ENCODE measurements at places on chromosomes 2 and 18. TPM values are rescaled to one million over a fixed set of nuclear protein-coding genes. Genes with fewer than 3 reads are reported as not detected.
A peak's percentile ranks its signal among the peaks of the same experiment; 100 is the strongest.

- no peak overlapping the region for H3K4me3 ChIP-seq
- H3K27ac ChIP-seq: no peak overlapping the region
- H3K27me3 ChIP-seq: no peaks in the 10 kb centered on the region
- H3K36me3 ChIP-seq: no peaks in the 10 kb centered on the region
Measured at GRCh38 chr2:36173760-36174404, 181.7 kb upstream of the CRIM1 start.

GRCh38 chr2:62335612-62336011 is 139.7 kb downstream of the B3GNT2 start:
- no peaks in the 10 kb centered on the region for H3K36me3 ChIP-seq
- H3K4me3 ChIP-seq: no peak overlapping the region
- H3K27ac ChIP-seq: no peak overlapping the region
- no peaks in the 10 kb centered on the region for H3K4me1 ChIP-seq

Gene SPDYA
- 0.66 TPM for total RNA-seq

DNA sequence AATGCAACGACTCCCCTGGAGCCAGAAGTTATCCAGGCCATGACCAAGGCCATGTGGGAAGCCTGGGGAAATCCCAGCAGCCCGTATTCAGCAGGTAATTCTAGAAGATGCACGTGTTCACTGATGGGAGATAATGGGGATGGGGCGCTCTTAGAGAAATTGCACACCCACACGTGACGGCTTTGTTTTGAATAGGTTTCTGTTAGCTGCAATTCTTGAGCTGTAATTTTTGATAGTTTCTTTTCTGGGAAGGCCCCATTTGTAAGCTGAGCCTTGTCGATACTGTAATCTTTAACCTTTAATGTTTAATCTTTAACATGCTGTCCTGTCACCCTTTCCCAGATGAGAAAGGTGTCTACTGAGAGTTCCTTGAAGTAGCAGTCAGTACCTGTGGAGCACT is 3.6 kb downstream of the SCLY start:
- no peaks in the 10 kb centered on the region for H3K27me3 ChIP-seq
- H3K36me3 ChIP-seq: peaks cover 12% of the 10 kb centered on the region
- no peak overlapping the region for H3K27ac ChIP-seq
- H3K4me3 ChIP-seq: no peak overlapping the region
- H3K4me1 ChIP-seq: peaks cover 24% of the 10 kb centered on the region
- DNase-seq: no peak

DNA sequence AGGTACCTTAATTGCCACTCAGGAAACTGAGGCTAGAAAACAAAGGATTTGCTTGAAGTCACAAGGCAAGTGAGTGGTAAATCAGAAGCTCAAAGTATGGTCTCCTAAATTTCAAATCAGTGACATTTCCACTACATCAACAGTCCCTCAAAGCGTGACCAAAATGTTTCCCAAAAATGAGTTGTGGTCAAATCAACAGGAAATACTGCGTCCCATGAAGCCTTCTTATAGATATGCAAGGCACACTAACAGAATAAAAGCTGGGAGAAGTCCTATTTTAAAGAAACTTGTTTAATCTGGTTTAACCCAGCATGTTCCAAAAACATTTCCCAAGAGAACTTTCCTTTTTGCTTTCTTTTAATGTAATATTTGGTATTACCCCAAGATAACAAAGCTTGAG is 249.4 kb downstream of the EXOC6B start:
- no peak overlapping the region for H3K27ac ChIP-seq
- no peak for DNase-seq
- no peaks in the 10 kb centered on the region for H3K4me1 ChIP-seq
- H3K27me3 ChIP-seq: no peaks in the 10 kb centered on the region
- no peak overlapping the region for H3K4me3 ChIP-seq
- H3K36me3 ChIP-seq: no peaks in the 10 kb centered on the region

- H3K36me3 ChIP-seq: no peaks in the 10 kb centered on the region
- H3K4me1 ChIP-seq: no peaks in the 10 kb centered on the region
- no peaks in the 10 kb centered on the region for H3K27me3 ChIP-seq
- no peak overlapping the region for H3K27ac ChIP-seq
Measured at GRCh38 chr2:58932801-58933200, 691.7 kb upstream of the FANCL start.

- H3K27ac ChIP-seq: peak overlapping the region; percentile 34
- H3K4me3 ChIP-seq: no peak overlapping the region
- H3K27me3 ChIP-seq: no peaks in the 10 kb centered on the region
- DNase-seq: no peak
- no peaks in the 10 kb centered on the region for H3K4me1 ChIP-seq
Measured at GRCh38 chr2:23545811-23546210, 160.8 kb downstream of the KLHL29 start.

- H3K4me1 ChIP-seq: peaks cover 10% of the 10 kb centered on the region
- H3K27me3 ChIP-seq: peaks cover 22% of the 10 kb centered on the region
- no peak overlapping the region for H3K4me3 ChIP-seq
- H3K36me3 ChIP-seq: no peaks in the 10 kb centered on the region
- DNase-seq: no peak
Measured at GRCh38 chr2:88760819-88761598, 69.5 kb downstream of the RPIA start.

- H3K4me3 ChIP-seq: no peak overlapping the region
- no peak overlapping the region for H3K27ac ChIP-seq
- no peak for DNase-seq
- H3K36me3 ChIP-seq: no peaks in the 10 kb centered on the region
Measured at GRCh38 chr2:104865096-104865470, 11.2 kb downstream of the POU3F3 start.

Gene NDUFV2
- total RNA-seq: 81.3 TPM

- H3K4me3 ChIP-seq: no peak overlapping the region
- no peaks in the 10 kb centered on the region for H3K36me3 ChIP-seq
- H3K27me3 ChIP-seq: no peaks in the 10 kb centered on the region
- no peak overlapping the region for H3K27ac ChIP-seq
- DNase-seq: peak; percentile 34
Measured at GRCh38 chr2:232319067-232319802, 59.3 kb upstream of the ALPP start.

DNA sequence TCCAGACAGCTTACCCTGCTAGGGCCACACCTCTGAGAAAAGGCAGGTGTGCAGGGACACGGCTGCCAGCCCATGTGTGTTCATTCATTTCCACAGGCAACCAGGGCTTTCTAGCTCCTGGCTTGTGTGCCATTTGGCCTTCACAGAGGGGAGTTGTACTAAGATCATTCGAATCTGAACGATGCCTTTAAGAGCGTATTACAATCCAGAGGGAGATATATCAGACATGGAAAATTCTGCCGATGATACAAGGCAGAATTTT is 64.2 kb upstream of the OTOF start:
- H3K36me3 ChIP-seq: no peaks in the 10 kb centered on the region
- no peaks in the 10 kb centered on the region for H3K4me1 ChIP-seq
- H3K27me3 ChIP-seq: no peaks in the 10 kb centered on the region
- no peak overlapping the region for H3K4me3 ChIP-seq
- peak; percentile 20 for DNase-seq
- H3K27ac ChIP-seq: no peak overlapping the region

- peak overlapping the region; percentile 77 for H3K27ac ChIP-seq
- peaks cover 32% of the 10 kb centered on the region for H3K4me1 ChIP-seq
- H3K27me3 ChIP-seq: no peaks in the 10 kb centered on the region
- H3K4me3 ChIP-seq: peak overlapping the region; percentile 45
Measured at GRCh38 chr2:64730551-64731262, 77.0 kb upstream of the SERTAD2 start.

Gene SLC40A1
- 34.9 TPM for total RNA-seq

DNA sequence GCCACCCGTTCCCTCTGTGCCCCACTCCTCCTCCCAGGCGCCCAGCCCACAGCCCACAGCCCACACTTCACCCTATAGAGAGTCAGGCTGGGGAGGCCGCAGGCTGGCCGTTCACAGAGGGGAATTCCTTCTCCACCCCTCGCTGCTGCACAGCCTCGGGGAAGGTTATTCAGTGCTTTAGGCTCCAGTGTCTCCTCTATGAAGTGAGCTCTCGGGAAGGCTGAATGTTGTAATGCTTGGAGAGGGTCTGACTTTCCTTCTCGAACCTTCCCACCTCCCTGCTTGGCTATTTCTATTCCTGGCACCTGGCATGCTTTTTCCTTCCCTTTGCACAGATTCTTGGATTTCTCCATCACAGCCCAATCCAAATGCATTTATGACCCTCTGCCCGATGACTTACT is 62.5 kb upstream of the SMAD7 start:
- no peaks in the 10 kb centered on the region for H3K27me3 ChIP-seq
- peaks cover 13% of the 10 kb centered on the region for H3K4me1 ChIP-seq
- H3K4me3 ChIP-seq: no peak overlapping the region
- no peaks in the 10 kb centered on the region for H3K36me3 ChIP-seq
- DNase-seq: peak; percentile 55

DNA sequence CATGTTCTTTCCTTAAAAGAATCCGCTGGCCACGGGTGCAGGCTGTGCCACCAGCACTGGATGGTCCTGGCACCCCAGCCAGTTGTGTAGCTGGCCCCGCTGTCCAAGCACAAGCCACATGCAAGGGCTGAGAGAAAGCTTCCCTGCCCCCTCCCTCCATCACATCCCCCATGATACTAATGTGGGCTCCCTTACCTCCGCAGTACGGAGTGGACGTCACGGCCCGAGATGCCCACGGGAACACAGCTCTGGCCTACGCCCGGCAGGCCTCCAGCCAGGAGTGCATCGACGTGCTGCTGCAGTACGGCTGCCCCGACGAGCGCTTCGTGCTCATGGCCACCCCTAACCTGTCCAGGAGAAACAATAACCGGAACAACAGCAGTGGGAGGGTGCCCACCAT is 44.5 kb downstream of the GBX2 start:
- H3K4me1 ChIP-seq: no peaks in the 10 kb centered on the region
- H3K36me3 ChIP-seq: no peaks in the 10 kb centered on the region
- no peak for DNase-seq

Gene FTCDNL1
- total RNA-seq: 3.6 TPM

- no peaks in the 10 kb centered on the region for H3K27me3 ChIP-seq
- no peak overlapping the region for H3K4me3 ChIP-seq
- no peaks in the 10 kb centered on the region for H3K4me1 ChIP-seq
- no peak for DNase-seq
Measured at GRCh38 chr2:235827585-235827992, 333.7 kb downstream of the AGAP1 start.

DNA sequence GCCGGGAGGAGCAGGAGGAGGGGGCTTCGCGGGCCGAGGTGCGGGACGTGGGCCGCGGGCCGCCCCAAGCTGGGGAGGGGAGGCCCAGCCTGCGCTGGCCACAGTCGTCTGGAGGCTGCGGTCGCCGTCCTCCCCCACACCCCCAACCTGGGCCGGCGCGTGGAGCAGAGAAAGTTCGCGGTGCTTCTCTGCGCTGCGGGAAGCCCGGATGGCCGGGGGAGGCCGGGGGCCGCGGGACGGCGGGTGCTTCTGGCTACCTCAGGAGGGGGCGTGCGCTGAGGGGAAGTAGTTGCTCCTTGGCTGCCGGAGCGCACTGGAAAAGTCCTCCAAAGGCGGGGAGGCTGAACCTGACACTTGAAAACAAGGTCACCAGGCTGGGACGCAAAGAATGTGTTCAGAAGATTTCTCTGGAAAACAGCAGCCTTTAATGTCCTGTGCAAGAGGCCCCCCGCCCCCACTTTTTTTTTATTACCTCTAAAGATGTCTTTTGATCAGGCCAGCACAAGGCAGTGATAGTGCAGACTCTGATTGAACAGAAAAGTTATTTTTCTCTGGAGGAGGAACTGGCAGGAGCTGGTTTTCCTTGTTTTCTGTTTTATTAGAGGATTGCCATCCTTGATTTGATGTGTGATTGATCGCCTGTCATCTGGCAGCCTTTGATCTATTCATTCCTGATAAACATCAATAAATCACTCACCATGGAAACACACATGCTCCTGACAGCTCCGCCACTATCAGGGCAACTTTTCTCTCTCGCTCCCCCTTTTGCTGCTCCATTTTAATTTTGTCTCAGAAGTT is 1.6 kb downstream of the TSHZ1 start:
- H3K36me3 ChIP-seq: no peaks in the 10 kb centered on the region
- H3K27ac ChIP-seq: peak overlapping the region; percentile 96
- peak; percentile 80 for DNase-seq
- H3K27me3 ChIP-seq: no peaks in the 10 kb centered on the region
- H3K4me1 ChIP-seq: peaks cover 58% of the 10 kb centered on the region

- no peaks in the 10 kb centered on the region for H3K36me3 ChIP-seq
- H3K27ac ChIP-seq: peak overlapping the region; percentile 73
- no peaks in the 10 kb centered on the region for H3K27me3 ChIP-seq
- peaks cover 33% of the 10 kb centered on the region for H3K4me1 ChIP-seq
- H3K4me3 ChIP-seq: no peak overlapping the region
Measured at GRCh38 chr2:237664151-237664550, 36.8 kb downstream of the LRRFIP1 start.

DNA sequence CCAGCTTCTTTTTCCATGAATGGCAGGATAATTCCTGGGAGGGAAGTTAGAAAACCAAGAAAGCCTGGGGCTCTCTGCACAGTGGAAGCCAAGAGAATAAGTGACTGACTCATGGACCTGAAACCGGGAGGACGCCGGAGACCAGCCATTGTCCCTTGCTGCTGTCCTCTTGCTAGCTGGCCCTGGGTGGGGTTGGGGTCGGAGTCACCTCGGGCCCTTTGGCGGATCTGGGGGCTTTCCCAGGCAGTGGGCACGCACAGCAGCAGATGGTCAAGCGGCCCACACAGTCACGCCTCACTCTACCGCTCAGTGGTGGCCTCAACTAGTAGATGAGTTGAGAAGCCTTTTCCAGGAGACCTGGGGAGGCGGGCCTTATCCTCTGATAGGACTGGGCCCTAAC is 15.6 kb downstream of the EFHD1 start:
- DNase-seq: no peak
- no peaks in the 10 kb centered on the region for H3K36me3 ChIP-seq
- H3K4me3 ChIP-seq: no peak overlapping the region
- no peak overlapping the region for H3K27ac ChIP-seq
- no peaks in the 10 kb centered on the region for H3K4me1 ChIP-seq
- no peaks in the 10 kb centered on the region for H3K27me3 ChIP-seq

GRCh38 chr2:239366740-239367139 is 34.1 kb downstream of the HDAC4 start:
- H3K27ac ChIP-seq: no peak overlapping the region
- H3K4me1 ChIP-seq: peaks cover 50% of the 10 kb centered on the region
- no peak overlapping the region for H3K4me3 ChIP-seq

- peaks cover 9% of the 10 kb centered on the region for H3K4me1 ChIP-seq
- DNase-seq: no peak
- H3K4me3 ChIP-seq: no peak overlapping the region
- H3K27ac ChIP-seq: no peak overlapping the region
- H3K27me3 ChIP-seq: no peaks in the 10 kb centered on the region
- H3K36me3 ChIP-seq: no peaks in the 10 kb centered on the region
Measured at GRCh38 chr2:152134488-152135280, 35.8 kb upstream of the CACNB4 start.

DNA sequence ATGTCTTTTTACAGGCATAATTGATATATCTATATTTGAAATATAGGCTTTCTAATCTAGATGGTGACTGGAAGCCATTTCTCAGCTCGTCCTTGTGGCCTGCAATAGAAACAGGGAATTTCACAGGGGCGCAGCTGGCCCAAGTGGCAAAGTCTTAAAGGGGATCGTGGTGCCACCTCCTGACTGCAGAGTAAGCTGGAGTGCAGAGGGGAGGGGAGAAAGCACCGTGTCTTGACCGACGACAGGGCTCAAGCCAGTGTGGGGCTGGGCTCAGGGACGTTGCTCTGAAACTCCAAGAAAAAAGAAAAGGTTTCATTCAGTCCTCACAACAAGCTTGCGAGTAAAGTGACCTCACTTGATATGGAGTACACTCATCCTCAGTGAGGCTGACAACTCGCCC is 255.1 kb downstream of the DCDC2C start:
- H3K27me3 ChIP-seq: no peaks in the 10 kb centered on the region
- H3K4me1 ChIP-seq: no peaks in the 10 kb centered on the region
- H3K36me3 ChIP-seq: no peaks in the 10 kb centered on the region
- H3K4me3 ChIP-seq: no peak overlapping the region
- H3K27ac ChIP-seq: no peak overlapping the region
- no peak for DNase-seq

Gene CD8A
- total RNA-seq: 0.99 TPM

Gene LCLAT1
- 16.0 TPM for total RNA-seq

Measured in sigmoid colon (tissue), 7 donors.